HCT116 (cell line): ENCODE measurements at places on chromosomes 7 and 10.

GRCh38 chr10:2839081-2839725 lies 228.1 kb upstream of the PFKP start:
- no peak for DNase-seq

DNA sequence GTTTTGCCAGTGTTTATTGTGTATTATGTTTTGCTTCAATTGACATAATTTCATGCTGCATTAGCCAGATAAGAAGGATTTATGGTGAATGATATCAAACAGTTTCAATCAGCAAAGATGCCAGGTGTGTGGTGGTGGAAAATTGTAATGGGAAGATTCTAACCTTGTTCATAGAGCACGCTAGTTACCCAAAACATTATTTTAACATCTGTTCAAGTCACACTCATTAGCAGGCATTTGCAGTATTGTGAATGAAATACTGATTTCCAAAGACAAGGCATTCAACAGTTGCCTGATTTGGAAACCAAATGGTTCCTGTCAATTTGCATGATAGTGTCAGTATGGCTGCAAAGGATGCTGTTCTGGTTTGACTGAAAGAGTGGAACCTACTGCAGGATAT lies 129.7 kb downstream of the EPC1 start:
- no peak for DNase-seq

- no peak for DNase-seq
Measured at GRCh38 chr10:24012249-24012803, 196.6 kb upstream of the KIAA1217 start.

DNA sequence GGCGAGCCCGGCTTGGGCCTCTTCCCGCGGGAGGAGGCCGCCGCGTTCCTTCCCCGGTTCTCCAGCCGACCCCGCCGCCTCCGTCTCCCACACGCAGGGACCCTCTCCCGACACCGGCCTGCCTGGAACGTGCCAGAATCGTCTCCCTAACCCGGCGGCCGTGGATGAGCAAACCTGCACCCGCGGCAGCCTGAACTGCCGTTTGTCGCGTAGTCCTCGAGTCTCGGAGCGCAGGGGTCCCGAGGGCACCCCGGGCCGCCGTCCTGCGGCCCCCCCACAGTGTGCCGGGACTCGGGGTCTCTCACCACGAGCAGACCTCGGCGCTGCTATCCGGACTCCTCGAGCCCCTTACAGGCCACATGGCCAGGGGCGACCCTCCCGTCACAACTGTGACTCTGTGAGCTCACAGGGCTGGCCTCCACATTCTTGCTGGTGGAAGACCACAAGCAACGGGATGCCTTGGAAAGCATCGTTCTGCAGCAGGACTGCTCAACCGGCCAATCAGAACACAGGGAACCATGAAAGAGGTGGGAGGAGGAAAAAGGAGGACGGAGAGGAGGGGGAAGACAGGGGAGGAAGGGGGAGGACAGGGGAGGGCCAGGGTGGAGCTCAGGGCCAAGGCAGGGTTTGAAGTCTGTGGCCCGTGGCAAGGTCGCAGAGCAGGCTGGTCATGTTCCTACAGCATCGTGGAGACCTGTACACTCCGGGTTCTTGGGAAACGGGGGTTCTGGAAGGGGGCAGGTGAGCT lies 276.9 kb downstream of the DNAJB6 start:
- DNase-seq = no peak
